ENCODE measurements at places on chromosomes 1 and 21. TPM values are rescaled to one million over a fixed set of nuclear protein-coding genes. Genes with fewer than 3 reads are reported as not detected.

GRCh38 chr1:25054526-25055323 is 124.6 kb upstream of the RUNX3 start:
- no peaks in the 10 kb centered on the region for H3K36me3 ChIP-seq
- H3K4me1 ChIP-seq: no peaks in the 10 kb centered on the region
- no peak for DNase-seq
- H3K4me3 ChIP-seq: no peak overlapping the region
- no peaks in the 10 kb centered on the region for H3K27me3 ChIP-seq

ADGRL4 gene
- 0.54 TPM for total RNA-seq

LCE3E gene
- total RNA-seq: not detected

IVL gene
- not detected for total RNA-seq

KLF17 gene
- total RNA-seq: not detected

ADCY10 gene
- not detected for total RNA-seq

- H3K27me3 ChIP-seq: no peaks in the 10 kb centered on the region
- peak overlapping the region; percentile 86 for H3K4me3 ChIP-seq
- H3K36me3 ChIP-seq: no peaks in the 10 kb centered on the region
- H3K27ac ChIP-seq: peak overlapping the region; percentile 100
Observed at GRCh38 chr1:54488065-54488750, 59.8 kb upstream of the ACOT11 start.

KDM5B gene
- 213 TPM for total RNA-seq

DNA sequence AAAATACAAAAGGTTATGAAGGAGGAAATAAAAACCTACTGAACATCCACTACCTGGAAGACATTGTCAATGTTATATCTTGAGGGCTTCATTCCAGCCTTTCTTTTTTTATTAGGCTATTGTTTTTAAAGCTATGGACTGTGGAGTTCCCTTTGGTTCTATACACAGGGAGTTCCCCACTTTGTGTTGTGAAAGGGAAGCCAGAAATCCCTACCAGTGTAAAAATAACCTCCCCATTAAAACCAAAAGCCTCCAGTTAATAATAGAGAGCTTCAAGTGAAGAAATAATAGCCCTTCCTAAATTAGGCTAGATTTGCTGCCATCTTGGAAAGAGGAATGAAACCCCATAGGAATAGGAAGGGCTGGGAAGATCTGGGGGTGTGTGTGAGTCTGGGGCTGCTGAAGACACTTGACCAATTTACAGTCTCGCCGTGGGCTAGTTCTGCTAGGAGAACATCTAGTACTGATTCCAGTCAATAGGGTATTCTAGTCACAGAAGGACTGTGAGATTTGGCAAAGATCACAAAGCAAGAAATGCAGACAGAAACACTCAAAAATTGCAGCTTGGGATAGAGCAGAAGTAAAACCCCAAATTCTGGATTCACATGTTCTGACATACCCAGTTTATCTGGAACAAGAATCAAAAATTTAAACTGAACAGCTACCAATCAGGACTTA is 32.4 kb upstream of the PTGFRN start:
- DNase-seq: no peak
- H3K4me3 ChIP-seq: no peak overlapping the region
- H3K4me1 ChIP-seq: peaks cover 17% of the 10 kb centered on the region
- no peaks in the 10 kb centered on the region for H3K36me3 ChIP-seq

GRCh38 chr1:175632667-175633066 is 110.7 kb downstream of the TNR start:
- peaks cover 3% of the 10 kb centered on the region for H3K4me1 ChIP-seq
- H3K27ac ChIP-seq: no peak overlapping the region
- H3K27me3 ChIP-seq: no peaks in the 10 kb centered on the region
- H3K4me3 ChIP-seq: no peak overlapping the region
- DNase-seq: no peak
- no peaks in the 10 kb centered on the region for H3K36me3 ChIP-seq

DNA sequence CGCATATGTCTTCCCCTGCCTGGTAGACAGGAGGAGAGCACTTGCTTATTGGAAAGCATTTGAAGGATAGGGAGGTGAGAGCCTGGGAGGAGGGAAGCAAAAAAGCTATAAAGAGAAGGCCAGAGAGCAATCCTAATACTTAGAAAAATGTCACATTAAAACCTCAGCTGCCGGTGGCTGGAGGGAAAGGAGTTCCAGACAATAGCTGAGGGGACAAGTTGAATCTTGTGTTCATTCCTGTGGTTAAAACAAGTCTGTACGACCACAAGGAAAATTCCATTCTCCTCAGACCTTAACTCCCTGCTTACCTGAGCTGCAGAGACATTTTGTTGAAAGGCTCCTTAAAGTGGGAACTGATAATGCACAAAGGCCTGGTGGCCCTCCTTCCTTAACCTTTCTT is 218.8 kb upstream of the CAMK1G start:
- no peaks in the 10 kb centered on the region for H3K36me3 ChIP-seq
- H3K27ac ChIP-seq: no peak overlapping the region
- peaks cover 18% of the 10 kb centered on the region for H3K4me1 ChIP-seq

DNA sequence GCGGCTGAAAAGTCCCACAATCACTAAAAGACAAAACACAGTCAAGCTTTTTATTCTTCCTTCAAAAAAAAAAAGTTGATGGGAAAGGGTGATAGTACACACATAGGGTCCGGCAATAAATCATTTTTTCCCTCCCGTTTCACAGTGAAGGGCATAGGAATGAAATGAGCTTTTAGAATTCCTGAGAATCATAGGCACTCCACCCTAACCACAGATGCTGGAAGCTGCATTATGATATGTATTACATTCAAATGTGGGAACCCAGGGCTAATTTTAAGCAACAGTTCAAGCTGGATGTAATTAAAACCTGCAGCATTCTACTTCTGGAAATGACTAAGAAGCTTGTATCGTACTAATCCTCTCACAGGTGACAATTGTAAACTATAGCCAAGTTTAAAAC is 75.7 kb upstream of the KCNJ15 start:
- H3K36me3 ChIP-seq: no peaks in the 10 kb centered on the region
- no peaks in the 10 kb centered on the region for H3K27me3 ChIP-seq
- no peak overlapping the region for H3K27ac ChIP-seq
- DNase-seq: no peak
- H3K4me1 ChIP-seq: no peaks in the 10 kb centered on the region

DNA sequence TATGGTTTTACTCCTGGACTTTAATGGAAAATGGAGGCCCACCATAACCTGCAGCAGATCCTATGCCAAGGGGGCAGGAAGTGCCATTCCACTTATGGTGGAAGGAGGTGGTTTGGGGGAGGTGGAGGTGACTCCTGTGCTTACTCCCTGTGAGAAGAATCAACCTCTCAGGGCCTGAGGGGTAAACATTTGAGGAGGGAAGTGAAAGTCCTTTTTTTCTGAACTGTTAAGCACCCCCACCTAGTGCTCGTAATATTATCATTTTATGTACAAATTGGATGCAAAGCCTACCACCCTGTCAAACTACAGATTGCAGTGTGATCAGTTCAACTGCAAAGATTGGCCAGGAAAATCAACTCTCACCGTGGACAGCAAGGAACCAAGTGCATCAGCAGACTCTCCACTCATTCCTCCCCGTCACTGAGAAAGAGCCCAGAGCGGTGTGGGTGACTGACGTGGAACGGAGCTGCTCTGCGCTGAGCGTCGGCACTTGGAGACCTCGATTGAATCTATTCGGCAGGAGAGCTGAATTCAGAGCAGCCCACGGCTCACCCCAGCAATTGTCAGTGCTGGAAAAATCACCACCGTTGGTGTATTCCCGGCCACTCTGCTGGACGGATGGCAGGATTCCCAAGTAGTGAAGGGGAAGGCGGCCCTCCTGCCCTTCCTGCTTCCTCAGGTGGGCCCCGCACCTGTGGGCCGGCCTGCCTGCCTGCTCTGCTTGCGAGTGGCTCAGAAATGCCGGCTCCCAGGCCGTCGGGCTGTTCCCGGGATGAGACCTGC is 46.8 kb upstream of the COX20 start:
- no peaks in the 10 kb centered on the region for H3K27me3 ChIP-seq
- H3K36me3 ChIP-seq: no peaks in the 10 kb centered on the region
- H3K4me1 ChIP-seq: no peaks in the 10 kb centered on the region
- H3K4me3 ChIP-seq: no peak overlapping the region
- peak; percentile 65 for DNase-seq

GNG12 gene
- total RNA-seq: 9.2 TPM

PHF13 gene
- 37.5 TPM for total RNA-seq

DNA sequence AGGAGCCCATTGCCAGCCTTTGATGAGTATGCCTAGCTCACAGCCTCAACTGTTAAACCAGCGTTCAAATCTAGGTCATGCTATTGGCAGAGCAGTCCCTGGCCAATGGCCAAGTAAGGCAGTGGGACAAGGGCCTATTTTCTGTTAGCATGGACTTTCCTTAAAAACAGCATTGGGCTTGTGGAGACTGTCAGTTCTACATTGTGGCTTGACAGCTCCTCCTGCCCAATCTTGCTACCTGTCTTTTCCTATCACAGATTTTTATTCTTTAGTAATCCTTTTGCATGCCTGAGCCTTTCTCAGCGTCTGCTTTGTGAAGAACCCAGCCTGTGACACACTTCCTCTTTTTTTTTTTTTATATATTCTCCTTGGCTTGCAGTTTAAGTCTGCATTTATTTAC is 56.4 kb downstream of the DIP2A start:
- no peaks in the 10 kb centered on the region for H3K27me3 ChIP-seq
- no peak for DNase-seq
- H3K27ac ChIP-seq: no peak overlapping the region
- H3K36me3 ChIP-seq: peaks cover 60% of the 10 kb centered on the region

S100A16 gene
- 194 TPM for total RNA-seq

DNA sequence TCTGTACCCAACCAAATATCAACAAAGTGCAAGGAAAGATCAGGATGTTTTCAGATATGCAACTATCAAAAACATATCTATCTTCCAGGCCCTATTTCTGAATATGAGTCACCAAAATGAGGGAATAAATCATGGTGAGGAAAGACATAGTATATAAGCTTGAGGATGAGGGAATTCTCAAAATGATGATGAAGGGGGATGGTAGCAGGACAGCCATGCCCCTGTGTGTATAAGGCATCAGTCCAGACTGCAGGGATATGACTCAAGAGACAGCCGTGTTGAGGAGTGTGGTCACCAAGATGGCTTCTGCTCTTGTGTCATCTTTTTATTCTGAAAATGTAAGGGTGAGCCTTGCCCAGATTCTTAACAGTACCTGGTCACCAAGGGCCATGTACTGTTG is 4.4 kb upstream of the WDR64 start:
- no peaks in the 10 kb centered on the region for H3K4me1 ChIP-seq
- peaks cover 22% of the 10 kb centered on the region for H3K27me3 ChIP-seq
- H3K36me3 ChIP-seq: no peaks in the 10 kb centered on the region
- DNase-seq: no peak
- H3K27ac ChIP-seq: no peak overlapping the region

DNA sequence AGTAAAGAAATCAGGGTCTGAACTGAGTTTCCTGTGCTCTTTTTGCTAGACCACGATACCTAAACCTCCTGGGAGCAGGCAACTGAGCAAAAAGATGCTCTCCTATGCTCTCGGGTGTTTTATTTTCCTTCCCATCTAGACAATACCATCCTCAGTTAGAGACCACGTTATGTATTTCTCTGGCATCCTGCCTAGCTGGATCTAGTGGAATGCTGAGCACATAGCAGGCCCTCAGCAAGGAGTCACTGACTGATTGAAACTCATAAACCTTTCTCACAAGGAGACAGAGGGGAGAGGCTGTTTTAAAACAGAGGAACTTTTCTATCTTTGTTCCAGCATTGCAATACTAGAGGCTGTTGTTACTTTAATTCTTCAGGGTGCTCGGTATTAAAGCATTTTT is 168.0 kb downstream of the CYYR1 start:
- H3K27ac ChIP-seq: no peak overlapping the region
- no peaks in the 10 kb centered on the region for H3K36me3 ChIP-seq
- no peaks in the 10 kb centered on the region for H3K27me3 ChIP-seq
